ENCODE measurements at places on chromosomes 2 and 18.
A peak's percentile ranks its signal among the peaks of the same experiment; 100 is the strongest.

DNA sequence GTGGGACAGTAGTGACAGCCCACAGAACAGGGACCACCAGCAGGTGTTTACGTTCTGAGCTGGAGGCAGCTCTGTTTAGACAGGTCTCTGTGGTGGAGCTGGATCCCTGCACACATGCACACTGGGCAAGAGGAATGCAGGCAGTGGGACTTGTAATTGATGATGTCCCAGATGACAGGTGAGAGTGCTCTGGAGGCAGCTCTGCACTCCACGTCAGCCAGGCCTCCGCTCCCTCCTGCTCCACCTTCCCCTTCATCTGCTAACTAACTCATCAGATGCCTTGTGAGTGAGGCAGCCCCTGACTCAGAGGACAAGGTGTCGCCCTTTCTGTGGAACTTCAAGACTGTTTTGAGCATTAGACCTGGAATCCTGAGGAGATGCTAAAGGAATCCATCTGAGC, 53.2 kb downstream of the SH3YL1 start:
- DNase-seq, result no peak

GRCh38 chr2:229780856-229781773, 66.8 kb upstream of the DNER start:
- peak; percentile 41 for DNase-seq

GRCh38 chr18:48952287-48953103, 1.7 kb upstream of the SMAD7 start:
- peak; percentile 93 for DNase-seq

GRCh38 chr2:170221317-170222288, 43.7 kb downstream of the MYO3B start:
- DNase-seq, result no peak

GRCh38 chr18:25058521-25058920, 293.4 kb downstream of the ZNF521 start:
- DNase-seq, result no peak

- DNase-seq, result no peak
Measured at GRCh38 chr2:79831961-79832360, 319.1 kb downstream of the CTNNA2 start.

DNA sequence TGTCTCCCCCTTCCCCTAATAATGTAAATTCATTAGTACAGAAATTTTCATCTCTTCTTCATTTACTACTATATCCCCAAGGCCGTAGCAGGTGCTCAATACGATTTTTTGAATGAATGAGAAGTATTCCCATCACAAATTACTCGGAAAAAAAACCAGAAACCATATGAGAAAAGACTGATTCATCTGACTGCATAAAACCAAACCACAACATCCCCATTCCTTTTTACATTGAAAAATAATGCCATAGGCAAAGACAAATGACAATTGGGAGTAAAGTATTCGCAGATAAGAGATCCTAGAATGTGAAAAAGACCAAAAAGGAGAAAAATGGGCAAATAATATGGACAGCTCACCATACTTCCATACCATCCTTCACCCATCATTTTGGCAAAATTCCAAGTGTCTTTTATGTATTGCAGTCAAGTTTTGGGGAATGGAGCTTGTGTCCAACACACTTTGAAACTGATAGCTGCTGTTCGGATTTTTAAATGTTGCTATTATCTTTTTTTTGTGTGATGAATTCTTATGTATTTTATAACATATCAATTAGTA, 1.5 kb downstream of the ZC3H8 start:
- DNase-seq, result peak; percentile 24

DNA sequence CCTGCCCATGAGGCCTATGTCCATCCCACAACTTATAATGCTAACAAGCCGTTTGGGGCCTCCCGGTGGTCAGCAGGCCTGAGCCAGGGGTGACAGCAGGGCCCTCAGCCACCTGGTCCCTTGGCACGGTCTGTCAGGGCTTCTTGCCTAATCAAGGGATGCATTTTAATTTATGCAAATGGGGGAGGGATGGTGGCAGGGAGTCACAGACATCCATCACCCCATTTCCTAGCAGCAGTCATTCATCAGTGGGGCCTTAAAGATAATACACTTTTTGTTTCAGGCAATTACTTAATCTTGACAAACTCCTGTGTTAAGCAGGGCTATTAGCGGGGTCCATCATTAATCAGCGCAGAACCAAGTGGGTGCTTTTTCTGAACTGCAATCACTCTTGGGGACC, 174.5 kb downstream of the GLI2 start:
- DNase-seq, result no peak

All from suppressor macrophage treated with lipopolysaccharide for 1 hour (primary cell).